ENCODE measurements at places on chromosomes 12 and 14.

GRCh38 chr12:47408171-47408871 lies 297.5 kb downstream of the RPAP3 start:
- no peak for DNase-seq

DNA sequence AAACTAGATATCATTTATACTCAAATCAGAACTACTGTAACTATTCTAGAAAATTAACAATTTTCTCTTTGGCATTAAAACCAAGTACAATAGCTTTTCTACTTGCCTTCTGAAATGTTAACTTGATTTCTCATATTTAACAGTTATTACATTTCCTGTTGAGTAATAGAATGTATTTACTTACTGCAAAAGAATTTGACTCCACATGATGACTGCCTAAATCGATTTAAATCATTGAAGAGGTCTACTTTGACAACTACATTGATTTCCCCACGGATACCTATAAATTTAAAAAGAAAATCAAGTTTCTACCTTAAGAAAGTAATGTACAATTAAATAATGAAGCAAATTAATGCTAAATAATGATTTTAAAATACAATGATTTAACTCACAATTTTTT lies 18.9 kb downstream of the C2CD5 start:
- no peak for DNase-seq

- DNase-seq = no peak
Measured at GRCh38 chr12:121087467-121088194, 45.0 kb upstream of the P2RX7 start.

DNA sequence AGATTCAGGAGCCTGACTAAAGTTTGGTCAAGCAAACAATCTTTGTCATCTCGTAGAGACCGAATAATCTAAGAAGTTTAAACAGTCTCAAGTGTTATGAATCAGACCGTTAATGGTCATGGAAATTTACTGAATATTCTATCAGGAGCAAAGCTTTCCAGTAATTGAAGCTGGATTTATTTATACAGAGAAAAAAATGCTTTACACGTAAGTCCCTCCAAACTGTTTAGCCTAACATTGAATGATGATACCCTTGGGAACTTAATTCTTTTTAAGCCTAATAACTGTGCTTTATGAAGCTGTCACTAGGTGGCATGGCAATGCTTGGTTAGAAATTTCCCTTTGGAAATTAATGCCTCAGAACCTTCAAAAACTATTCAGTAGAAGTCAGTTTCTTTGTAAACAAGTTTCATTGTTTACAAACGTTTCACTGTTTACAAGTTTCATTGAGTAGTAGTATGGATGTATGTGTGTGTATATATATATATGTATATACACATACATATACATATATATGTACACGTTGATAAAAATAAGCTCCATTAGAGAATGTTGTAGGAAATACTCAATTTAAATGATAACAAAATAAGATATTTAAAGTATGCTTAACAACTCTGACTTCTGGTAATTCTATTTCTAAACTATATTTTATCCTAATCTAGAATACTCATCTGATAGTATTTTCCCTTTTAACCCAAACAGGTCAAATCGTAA lies 32.1 kb downstream of the DEPDC4 start:
- DNase-seq = no peak

All from activated naive CD4-positive, alpha-beta T cell (primary cell).